ENCODE measurements at places on chromosomes 7 and 10. TPM values are rescaled to one million over a fixed set of nuclear protein-coding genes. Genes with fewer than 3 reads are reported as not detected.

The TLX1 gene
- total RNA-seq, result 2.2 TPM

The MTG1 gene
- total RNA-seq, result 18.1 TPM

The TCF7L2 gene
- 4.7 TPM for total RNA-seq

The C10orf105 gene
- total RNA-seq, result 0.14 TPM

The CFAP58 gene
- total RNA-seq, result 0.28 TPM

The GAD2 gene
- total RNA-seq, result not detected

The TUBB8 gene
- not detected for total RNA-seq

The SPDYE16 gene
- total RNA-seq, result 0.05 TPM

The PHKG1 gene
- total RNA-seq, result not detected

The NPY gene
- total RNA-seq, result not detected

The IKZF1 gene
- not detected for total RNA-seq

The ENO4 gene
- total RNA-seq, result not detected

The ASB15 gene
- total RNA-seq, result not detected

The SPDYE1 gene
- total RNA-seq, result not detected

The LMBR1 gene
- 53.8 TPM for total RNA-seq

The CABCOCO1 gene
- total RNA-seq, result not detected

The DRGX gene
- not detected for total RNA-seq

The PNLIPRP3 gene
- 13.5 TPM for total RNA-seq

The BPGM gene
- 13.3 TPM for total RNA-seq

The GIMAP1 gene
- total RNA-seq, result not detected
